HS-5 (cell line): ENCODE measurements at places on chromosomes 3 and 15.

DNA sequence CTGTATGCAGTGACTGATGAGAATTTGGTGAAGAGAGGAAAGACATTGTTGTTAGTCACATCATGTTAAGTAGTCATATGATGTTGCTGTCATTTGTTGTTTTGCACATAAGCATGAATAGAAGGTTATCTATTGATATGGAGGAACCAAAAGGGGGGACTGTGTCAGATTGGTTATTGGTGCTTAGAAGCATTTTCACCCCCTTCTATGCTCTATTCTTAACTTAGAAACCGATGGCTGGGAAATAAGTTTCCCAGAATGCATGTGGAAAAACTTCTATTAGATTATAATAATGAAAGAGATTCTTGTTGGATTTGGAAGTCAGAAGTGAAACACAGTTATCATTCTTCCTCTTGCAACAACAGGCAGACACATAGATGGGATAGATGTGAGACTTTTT is 33.2 kb upstream of the CADM2 start:
- DNase-seq: no peak

- no peak for DNase-seq
Observed at GRCh38 chr3:184157206-184157605, 2.0 kb downstream of the DVL3 start.

DNA sequence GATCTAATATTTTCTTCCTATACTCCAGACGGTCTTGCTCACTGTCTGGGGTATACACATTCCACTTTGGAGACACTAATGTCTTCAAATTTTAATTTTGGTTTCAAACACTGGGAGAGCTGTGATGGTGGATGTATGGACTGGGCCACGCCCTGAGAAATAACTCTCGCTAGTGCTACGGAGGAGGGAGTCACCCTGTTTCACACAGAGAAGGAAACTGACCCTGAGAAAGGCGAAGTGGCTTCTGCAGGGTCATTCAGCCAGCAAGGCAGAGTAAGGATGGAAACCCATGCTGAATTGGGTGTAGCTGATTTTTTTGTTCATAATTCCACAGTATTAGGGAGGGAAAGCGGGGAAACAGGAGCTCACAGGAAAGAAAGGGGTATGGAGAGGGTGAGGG is 8.6 kb upstream of the SKIC8 start:
- no peak for DNase-seq

DNA sequence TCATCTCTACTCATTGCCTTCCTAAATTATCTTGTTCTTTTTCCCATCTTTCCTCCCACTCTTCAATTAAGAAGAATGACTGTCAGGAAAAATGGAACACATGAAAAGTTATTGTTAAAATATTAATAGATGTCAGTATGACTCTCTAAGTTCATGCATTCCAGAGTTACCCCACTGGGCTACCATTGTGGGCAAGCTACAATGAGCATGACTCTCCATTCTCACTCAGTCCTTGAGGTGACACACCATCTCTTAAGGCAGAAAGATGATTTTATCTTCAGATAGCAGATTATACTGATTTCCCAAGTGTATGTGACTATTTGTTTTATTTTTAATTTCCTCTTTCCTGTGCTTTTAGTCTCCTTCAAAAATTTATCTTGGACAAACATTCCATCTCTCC is 144.3 kb downstream of the ALCAM start:
- DNase-seq: no peak

DNA sequence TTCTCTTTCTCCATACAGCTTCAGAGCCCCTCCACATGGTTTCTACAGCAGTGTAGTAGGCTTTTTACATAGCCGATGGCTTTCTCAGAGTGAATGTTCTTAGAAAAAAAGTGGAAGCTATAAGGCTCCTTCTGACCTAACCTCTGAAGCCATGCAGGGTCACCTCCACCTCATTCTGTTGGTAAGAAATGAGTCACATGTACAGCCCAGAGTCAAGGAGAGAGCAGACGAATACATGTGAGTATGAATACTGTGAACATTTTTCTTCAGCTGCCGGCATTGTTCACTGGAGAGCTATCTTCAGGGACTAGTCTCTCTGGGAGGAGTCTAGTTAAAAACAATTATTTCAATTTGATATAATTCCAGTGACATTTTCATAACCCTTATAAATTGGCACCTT is 68.2 kb upstream of the THRB start:
- DNase-seq: no peak

DNA sequence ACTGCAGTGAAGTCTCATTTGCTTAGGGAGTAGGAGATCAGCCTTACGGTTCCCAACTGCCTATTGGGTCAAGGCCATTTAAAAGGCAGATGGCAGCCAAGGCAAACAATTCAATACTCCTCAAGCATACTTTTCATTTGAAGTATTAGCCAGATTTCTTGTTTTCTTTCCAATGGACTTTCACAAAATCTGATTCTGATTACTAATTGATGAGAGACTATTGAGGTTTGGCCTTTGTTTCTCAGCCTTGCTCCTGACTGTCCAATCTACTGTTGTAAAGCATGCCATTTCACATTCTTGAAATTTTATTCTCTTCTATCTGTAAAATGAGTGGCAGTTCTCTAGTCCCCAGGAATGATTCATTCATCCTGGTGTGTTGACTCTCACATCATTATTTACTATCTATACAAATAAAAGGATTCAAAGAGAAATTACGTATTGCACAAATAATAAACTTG is 166.2 kb upstream of the TGFBR2 start:
- no peak for DNase-seq

DNA sequence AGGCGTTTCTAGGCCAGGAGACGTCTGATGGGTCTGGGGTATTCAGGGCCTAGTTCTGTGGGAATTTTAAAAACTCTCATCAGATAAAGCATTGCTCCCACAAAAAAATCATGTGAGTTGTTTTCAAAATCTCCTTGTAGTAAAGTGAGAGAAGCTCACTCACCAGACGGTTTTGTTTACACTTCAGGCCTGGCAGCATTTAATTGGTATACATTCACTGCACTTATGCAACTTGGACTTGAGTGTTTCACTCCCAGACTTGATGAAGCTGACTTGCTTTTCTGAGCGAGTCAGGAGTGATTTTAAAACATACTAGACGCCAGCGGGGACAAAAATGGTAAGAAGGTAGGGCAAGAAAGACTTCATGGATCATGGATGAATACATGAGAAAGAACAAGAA is 75.2 kb downstream of the SLCO3A1 start:
- no peak for DNase-seq

- DNase-seq: no peak
Observed at GRCh38 chr3:13025778-13026518, 47.3 kb downstream of the IQSEC1 start.

- no peak for DNase-seq
Observed at GRCh38 chr15:49215768-49216739, 46.0 kb downstream of the GALK2 start.
